ENCODE measurements at places on chromosomes 5 and 9.

- DNase-seq = no peak
Observed at GRCh38 chr5:180810959-180811622, 8.5 kb upstream of the MGAT1 start.

DNA sequence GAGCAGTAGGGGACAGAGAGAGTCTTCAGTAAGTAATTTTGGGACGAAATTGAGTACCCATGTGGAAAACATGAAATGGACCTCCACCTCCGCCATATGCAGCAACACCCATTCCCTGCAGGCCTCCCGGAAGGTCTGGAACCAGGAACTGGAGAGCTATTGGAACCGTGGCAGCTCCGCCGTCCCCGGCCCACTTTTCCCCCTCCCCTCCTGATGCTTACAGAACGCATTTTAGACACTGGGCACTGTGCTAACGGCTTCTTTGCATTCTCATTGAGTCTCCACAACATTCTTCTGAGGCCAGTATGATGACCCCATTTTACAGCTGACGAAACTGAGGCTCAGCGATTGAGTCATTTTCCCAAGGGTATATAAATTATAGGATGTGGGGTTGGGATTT is 20.4 kb upstream of the ZBTB43 start:
- DNase-seq = no peak

DNA sequence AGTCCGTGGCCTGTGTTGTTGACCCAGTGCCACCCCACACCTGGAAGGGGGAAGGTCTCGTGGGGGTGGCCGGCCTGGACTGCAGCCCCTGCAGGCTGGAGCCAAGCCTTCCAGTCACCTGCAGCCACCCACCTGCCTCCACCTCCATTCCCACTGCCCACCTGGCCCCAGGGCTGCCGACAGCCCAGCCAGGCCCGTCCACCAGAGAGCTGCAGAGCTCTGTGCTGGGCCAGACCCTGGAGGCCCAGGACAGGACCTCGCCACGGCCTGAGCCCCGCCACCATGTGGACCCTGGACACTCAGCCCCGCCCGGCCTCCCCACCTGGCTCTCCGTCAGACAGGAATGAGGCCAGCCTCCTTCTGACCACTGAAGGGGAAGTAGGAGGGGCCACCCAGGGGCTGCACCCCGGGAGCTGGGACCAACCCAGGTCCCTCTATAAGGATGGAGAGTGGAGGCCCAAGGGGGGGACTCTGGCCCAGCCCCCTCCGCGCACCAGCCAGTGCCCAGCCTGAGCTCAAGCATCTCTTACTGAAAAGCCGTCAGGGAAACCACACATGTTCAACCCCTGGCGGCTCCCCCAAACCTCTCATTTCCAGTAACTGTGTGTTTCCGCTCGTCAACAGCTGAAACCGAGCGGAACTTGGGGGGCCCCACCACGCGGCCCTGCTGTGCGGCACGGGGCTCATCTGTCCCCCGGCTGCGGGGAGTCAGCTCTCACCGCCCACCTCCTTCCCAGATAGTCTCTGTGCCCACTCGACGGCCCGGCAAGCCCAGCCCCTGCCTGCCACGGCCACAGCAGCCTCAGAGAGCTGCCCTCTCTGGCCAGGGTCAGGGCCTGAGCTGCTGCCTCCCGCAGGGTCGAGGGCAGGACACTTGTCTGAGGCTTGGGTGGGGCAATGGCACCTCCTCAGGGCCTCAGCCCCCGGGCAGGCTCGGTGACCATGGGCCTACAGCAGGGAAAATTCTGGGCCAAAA is 12.8 kb downstream of the NOTCH1 start:
- no peak for DNase-seq

- no peak for DNase-seq
Observed at GRCh38 chr5:54551292-54551691, 33.7 kb downstream of the SNX18 start.

GRCh38 chr9:13485068-13485596 is 205.6 kb upstream of the MPDZ start:
- no peak for DNase-seq

DNA sequence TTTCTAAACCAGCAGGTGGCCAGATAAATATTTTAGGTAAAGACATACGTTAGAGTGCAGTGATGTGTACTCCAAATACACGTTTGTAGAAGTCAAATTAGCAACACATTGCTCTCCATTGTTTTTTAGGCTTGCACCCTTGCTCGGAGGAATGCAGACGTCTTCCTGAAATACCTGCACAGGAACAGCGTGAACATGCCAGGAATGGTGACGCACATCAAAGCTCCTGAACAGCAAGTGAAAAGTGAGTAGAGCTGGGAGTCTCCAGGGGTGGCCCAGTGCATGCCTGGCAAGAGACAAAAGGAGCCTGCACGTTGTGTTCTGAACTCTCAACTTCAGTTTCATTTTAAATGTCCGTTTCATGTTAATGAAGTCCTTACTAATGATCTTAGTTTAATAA is 207.5 kb upstream of the OTULINL start:
- DNase-seq = no peak

- DNase-seq = no peak
Observed at GRCh38 chr9:98378206-98378780, 122.8 kb upstream of the TBC1D2 start.

DNA sequence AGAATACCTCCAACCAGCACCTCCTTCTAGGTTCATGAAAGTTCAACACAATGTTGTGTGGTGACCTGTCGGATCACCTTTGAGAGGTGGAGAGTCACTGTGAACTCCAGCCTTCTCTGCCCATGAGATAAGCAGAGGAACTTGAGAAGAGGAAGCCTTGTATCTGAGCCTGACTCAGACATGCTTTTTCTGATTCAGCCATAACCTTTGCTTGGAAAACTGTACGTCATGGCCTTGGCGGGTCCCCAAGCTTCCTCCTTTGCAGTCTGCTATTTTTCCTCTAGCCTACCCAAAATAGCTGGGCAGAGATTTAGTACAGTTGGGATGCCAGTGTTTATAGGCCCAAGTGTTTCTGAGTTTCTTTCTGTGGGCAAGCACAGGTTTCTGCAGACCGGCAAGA is 274.7 kb downstream of the CETN3 start:
- no peak for DNase-seq

DNA sequence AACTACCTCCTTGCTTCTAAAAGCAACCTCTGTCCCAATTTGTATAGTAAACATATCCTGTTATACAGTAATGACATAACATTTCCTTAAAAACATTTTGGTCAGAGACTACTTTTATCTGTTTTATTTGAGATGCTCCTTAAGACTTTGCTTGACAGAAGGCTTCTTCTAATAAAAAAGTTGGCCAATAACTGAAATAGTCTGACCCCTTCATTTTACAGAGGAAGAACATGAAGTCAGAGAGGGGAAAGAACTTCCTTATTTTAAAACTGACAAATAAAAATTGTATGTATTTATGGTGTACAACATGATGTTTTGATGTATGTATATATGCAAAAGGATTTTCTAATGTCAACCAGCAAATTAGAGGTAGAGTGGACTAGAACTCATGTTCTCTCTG is 35.8 kb upstream of the SPARC start:
- DNase-seq = no peak

- no peak for DNase-seq
Observed at GRCh38 chr9:2802494-2802921, 41.4 kb downstream of the PUM3 start.

- no peak for DNase-seq
Observed at GRCh38 chr5:180045889-180046499, 25.6 kb downstream of the RNF130 start.

- DNase-seq = no peak
Observed at GRCh38 chr9:113350107-113350661, 843 bp downstream of the BSPRY start.

DNA sequence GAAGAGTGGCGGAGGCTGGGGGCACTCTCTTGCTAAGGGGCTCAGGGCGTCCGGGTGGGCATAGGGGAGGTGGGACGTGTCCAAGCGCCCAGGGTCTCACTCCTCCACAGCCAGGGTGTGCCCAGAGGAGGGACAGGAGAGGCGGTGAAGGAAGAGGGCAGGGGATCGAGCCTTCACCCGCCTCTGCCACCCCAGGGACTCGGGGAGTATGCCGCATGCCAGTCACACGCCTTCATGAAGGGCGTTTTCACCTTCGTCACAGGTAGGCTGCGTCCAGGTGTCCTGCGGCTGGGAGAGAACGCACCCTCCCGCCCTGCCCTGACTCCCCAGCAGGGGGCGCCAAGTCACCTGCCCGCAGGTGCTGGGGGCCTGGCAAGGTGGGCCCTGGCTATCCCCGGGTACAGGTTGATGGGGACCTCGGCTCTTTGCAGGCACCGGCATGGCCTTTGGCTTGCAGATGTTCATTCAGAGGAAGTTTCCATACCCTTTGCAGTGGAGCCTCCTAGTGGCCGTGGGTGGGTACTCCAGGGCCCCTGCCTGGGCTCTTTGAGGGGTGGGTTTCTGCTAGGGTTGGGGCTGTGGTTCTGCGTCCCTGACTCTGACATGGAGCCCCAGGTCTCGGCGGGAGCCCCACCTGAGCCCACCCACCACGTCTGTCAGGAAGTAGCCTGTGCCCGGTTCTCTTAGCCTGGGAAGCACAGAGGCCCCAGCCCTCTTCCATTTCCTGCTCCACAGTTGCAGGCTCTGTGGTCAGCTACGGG is 552 bp downstream of the TMEM141 start:
- peak; percentile 82 for DNase-seq

- DNase-seq = no peak
Observed at GRCh38 chr5:179243333-179243732, 101.9 kb downstream of the ADAMTS2 start.

- no peak for DNase-seq
Observed at GRCh38 chr5:155094455-155094854, 80.9 kb downstream of the KIF4B start.

GRCh38 chr9:5278486-5278885 is 26.0 kb downstream of the RLN2 start:
- no peak for DNase-seq

DNA sequence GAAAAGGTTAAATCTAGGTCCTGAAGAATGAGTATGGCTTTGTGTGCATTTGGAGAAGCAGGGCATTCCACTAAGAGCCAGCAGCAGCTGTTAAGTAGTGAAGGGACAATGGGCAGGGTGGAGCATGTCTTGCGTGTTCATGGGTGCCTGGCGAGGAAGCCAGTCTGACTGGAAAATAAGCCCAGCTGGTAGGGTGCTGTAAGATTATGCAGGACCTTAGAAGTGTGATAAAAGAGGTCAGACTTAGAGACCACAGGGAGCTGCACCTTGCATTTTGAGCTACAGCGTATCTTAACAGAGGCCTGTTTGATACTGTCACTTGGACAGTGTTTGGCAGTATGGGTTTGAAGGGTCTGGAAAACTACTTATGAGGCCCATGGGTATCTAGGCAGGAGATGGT is 131.7 kb upstream of the ELL2 start:
- no peak for DNase-seq

DNA sequence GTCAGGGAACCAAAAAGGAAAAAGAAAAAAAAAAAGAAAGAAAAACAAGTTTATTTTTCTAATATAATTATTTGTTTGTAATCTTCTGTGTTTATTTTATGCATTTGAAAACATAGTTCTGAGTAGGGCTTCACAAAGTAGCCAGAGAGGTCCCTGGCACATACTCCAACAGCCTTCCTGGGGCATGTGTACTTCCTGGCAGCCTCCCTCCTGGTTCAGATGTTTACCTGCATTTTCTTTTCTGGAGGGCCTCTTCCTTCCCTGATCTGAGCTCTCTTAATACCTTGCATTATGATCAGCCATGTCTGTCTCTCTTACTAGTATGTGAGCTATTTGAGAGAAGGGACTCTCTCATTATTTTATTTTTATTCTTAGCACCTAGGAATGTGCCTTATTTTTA is 361.8 kb downstream of the KDM4C start:
- no peak for DNase-seq

- DNase-seq = no peak
Observed at GRCh38 chr5:71782393-71782770, 63.3 kb downstream of the CARTPT start.

GRCh38 chr5:577800-578199 is 34.3 kb upstream of the CEP72 start:
- no peak for DNase-seq

DNA sequence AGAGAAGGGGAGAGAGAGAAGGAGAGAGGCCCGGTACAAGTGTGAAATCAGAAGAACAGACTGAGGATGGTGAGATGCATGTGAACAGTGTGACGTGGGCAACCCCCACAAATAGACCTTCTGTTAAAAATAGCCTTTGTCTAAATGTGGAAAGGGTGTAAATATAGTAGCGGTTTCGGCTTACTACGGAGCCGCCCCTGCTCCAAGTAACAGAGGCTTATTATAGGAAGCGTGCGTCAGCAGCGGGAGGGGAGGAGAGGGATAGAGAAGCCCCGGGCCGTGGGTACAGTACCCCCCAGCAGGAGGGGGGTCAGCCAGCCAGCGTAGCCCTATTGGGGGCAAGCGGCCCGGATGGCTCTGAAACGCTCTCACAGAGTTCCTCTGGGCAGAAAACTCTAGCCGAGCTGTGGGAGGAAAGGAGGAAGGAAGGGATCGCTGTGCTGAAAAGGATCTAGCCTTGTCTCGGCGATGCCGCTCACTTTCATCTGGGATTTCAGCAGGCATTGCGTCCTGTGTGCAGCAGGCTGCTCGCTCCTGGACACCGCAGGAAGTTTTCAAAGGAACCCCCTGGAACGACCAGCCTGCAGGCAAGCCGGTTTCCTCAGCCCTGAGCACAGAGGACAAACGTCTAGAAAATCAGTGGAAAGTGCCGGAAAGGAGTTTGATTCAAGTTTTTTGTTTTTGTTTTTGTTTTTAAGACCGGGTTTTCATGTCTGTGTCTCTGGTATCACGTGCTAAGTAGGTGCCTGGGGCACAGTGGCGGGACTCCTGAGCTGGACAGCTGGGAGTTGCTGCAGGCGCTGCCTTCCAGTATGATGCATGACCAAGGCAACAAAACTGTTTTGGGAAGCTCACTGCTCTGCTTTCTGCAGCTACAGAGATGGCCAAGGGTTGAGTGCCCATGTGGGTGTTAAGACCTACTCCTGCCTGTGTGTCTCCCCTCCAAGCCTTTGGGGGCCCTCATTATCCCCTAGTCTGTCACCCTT is 146.6 kb downstream of the SEC61B start:
- DNase-seq = peak; percentile 51

- no peak for DNase-seq
Observed at GRCh38 chr9:133202688-133203453, 6.2 kb downstream of the OBP2B start.

DNA sequence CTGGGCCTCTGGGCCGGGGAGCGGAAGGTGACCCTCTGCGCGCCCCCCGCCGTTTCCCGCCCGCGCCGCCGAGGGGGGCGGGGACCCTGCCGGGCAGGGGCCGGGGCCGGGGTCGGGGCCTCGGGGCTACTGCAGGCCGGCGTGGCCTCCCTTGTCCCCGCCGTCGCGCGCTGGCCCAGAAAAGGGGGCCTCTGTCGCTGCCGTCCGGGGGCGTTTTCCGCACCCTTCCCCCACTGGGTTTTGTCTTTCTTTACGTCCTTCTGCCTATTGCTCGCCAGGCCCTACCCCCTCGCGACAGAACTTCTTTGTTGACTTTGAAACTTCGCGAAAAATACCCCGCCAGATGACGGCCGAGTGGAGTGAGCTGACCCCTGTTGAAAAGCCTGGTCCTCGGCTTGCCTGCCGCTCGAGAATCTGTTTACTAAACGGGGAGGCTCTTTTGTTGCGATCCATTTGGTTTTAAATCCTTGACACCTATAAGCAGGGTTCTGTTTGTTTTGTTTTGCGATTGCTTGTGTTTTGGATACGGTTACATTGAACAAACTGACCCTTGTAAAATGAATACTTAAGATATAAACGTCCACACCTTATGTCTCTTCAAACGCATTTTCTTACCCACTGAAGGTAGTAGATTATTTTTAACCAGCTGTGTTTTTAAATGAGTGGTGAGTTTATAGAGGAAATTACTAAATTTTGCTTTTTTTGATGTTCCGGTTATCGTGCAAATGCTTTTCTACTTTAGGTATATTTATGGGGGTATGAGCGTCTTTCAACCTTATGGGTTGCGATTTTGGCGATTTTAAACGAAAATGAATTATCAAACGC is 765 bp downstream of the MARCHF6 start:
- DNase-seq = peak; percentile 77

All from ecto neural progenitor cell (in vitro differentiated cells).